PC-9 (cell line): ENCODE measurements at places on chromosomes 7 and 10. TPM values are rescaled to one million over a fixed set of nuclear protein-coding genes. Genes with fewer than 3 reads are reported as not detected.

DNA sequence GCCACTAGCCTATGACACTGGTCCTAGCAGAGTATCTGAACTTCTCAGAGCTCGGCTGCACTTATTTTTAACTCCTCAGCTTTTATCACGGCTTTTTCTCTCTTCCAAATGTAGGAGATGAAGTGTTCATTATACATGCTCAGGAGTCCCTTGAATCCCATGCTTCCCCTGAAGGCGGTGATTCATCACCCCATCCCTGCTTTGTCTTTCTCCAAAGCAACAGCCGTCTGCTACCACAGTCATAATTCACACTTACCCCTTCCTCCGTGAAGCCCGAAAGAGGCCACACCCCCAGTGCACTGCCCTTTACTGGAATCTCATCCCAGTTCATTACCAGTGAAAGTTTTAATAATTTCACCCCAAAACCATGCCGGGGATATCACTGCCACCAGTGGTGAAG lies 301.5 kb upstream of the SHH start:
- no peak overlapping the region for H3K4me3 ChIP-seq
- H3K27ac ChIP-seq, result no peak overlapping the region
- peaks cover 19% of the 10 kb centered on the region for H3K4me1 ChIP-seq

MUC12 gene
- total RNA-seq, result 1.4 and 3.8 TPM in 2 replicates

DNA sequence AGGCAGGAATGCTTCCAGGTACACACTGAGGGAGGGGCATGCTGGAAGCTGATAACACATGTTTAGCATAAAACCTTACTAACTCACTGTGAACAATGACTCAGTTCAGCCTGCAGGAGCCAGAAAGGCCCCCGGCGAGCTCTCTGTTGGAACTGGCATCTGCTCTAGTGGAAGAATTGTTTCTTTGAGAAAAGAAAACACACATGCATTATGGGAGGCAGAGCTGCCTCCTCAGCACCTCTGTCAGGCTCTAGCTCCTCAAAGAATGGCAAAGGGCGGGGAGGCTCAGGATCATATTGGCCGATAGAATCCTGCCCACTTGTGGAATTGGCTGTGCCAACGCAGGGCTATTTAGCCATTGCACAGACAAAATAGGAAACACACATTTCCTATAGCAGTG lies 338.3 kb downstream of the CXCL12 start:
- H3K27ac ChIP-seq, result no peak overlapping the region
- H3K4me3 ChIP-seq, result no peak overlapping the region
- DNase-seq, result no peak
- peaks cover 59% of the 10 kb centered on the region for H3K27me3 ChIP-seq
- no peaks in the 10 kb centered on the region for H3K36me3 ChIP-seq
- no peaks in the 10 kb centered on the region for H3K4me1 ChIP-seq

- H3K4me3 ChIP-seq, result no peak overlapping the region
- no peaks in the 10 kb centered on the region for H3K4me1 ChIP-seq
- no peak for DNase-seq
- no peaks in the 10 kb centered on the region for H3K27me3 ChIP-seq
Observed at GRCh38 chr7:105611856-105612775, 30.8 kb upstream of the EFCAB10 start.

GRCh38 chr7:150733482-150734095 lies 3.6 kb upstream of the GIMAP5 start:
- no peak overlapping the region for H3K27ac ChIP-seq
- no peaks in the 10 kb centered on the region for H3K4me1 ChIP-seq
- no peak overlapping the region for H3K4me3 ChIP-seq
- no peaks in the 10 kb centered on the region for H3K36me3 ChIP-seq

GRCh38 chr10:84456126-84456525 lies 127.7 kb downstream of the CCSER2 start:
- H3K36me3 ChIP-seq, result no peaks in the 10 kb centered on the region; the same call in 1 of the 2 replicates
- no peaks in the 10 kb centered on the region for H3K27me3 ChIP-seq
- no peak overlapping the region for H3K4me3 ChIP-seq
- peak; percentile 10 for DNase-seq
- peaks cover 7% of the 10 kb centered on the region for H3K4me1 ChIP-seq
- no peak overlapping the region for H3K27ac ChIP-seq

TMEM236 gene
- 0.20 and 0.24 TPM in 2 replicates for total RNA-seq

ADARB2 gene
- total RNA-seq, result not detected in 2 replicates

ANKRD61 gene
- 0.37 TPM in 1 of 2 replicates, not detected in the other for total RNA-seq

DBF4 gene
- 47.9 and 52.7 TPM in 2 replicates for total RNA-seq

DNA sequence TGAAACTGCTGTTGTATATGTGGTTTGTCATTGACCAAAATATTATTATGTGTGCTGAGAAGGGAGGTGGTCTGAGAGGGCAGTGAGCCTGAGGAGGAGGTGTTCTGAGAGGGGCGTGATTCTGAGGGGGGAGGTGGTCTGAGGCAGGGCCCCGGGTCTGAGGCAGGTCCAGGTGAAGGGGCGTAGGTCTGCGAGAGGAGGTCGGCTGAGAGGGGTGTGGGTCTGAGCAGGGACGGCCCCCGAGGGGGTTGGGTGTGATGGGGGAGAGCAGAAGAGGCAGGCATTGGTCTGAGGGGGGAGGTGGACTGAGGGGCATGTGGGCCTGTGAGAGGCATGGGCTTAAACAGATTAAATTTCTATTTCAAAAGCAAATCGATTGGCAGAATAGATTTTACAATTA lies 32.4 kb downstream of the AKR1C4 start:
- DNase-seq, result no peak
- no peaks in the 10 kb centered on the region for H3K36me3 ChIP-seq
- H3K4me1 ChIP-seq, result no peaks in the 10 kb centered on the region; the same call in 1 of the 2 replicates
- H3K27ac ChIP-seq, result no peak overlapping the region

NUB1 gene
- 63.8 and 80.6 TPM in 2 replicates for total RNA-seq

SLC29A4 gene
- 7.9 and 10.3 TPM in 2 replicates for total RNA-seq

GRCh38 chr7:15686295-15686956 lies at the start of gene MEOX2:
TSS of gene MEOX2 (minus strand) at chr7:15686683. CDS start at chr7:15686402, 281 bp downstream.
- H3K4me1 ChIP-seq, result no peaks in the 10 kb centered on the region
- H3K27ac ChIP-seq, result no peak within 1 kb of the TSS
- H3K36me3 ChIP-seq, result no peaks in the 10 kb centered on the region
- H3K27me3 ChIP-seq, result no peaks in the 10 kb centered on the region
- no peak within 1 kb of the TSS for H3K4me3 ChIP-seq

DNA sequence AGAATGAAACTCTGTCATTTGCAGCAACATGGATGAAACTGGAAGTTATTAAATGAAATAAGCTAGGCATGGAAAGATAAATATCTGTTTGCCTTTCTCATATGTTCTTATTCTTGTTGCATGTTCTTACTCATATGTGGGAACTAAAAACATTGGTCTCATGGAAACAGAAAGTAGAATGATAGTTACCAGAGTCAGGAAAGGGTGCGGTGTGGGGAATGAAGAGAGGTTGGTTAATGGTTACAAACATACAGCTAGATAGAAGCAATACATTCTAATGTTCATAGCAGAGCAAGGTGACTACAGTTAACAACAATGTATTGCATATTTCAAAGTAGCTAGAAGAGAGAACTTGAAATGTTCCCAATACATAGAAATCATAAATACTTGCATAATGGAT lies 105.1 kb downstream of the FAM107B start:
- H3K4me3 ChIP-seq, result no peak overlapping the region
- peaks cover 20% of the 10 kb centered on the region for H3K4me1 ChIP-seq
- no peaks in the 10 kb centered on the region; the same call in 1 of the 2 replicates for H3K36me3 ChIP-seq
- no peak for DNase-seq
- no peaks in the 10 kb centered on the region for H3K27me3 ChIP-seq
- H3K27ac ChIP-seq, result peak overlapping the region; percentile 27; the same call in 1 of the 2 replicates

DNA sequence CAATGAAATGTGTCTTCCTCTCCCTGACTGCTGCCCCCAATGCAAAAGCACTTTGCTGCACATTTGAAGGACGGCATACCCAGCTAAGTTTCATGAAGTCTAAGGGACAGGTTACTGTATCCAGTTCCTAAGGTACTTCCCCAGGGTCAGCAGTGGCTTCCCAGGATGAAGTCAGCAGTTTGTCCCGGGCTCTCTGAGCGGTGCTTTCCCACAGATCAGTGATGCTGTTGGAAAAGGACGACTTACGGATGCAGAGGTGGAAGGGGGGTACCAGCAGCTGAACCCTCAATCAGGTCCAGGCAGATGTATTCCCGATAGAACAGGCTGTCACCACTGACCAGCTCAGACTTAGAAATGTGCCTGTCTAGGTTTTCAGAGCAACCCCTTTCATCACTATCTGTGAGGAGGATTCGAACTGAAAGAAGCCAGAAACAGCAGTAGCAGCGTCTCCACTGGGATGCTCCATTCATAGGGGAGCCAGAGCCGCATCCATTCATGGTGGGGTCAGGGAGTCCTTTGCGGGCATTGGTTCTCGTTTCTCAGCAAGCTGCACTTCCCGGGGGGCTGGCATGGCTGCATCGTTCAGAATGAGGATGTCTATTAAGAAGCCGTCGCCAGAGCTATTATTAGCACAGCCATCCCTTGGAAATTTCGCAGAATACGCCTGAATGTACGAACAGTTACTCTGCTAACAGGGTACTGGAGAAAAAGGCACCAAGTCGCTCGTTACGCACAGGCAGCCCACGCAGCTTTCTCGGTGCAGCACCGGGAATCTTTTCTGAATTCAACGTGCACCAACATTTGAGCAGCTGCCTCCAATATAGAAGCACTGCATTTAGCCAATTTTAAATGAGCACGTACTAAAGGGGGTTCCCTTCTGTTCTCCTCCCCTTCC lies 303.7 kb downstream of the PRPF18 start:
- no peaks in the 10 kb centered on the region for H3K36me3 ChIP-seq
- no peaks in the 10 kb centered on the region for H3K27me3 ChIP-seq
- no peak for DNase-seq
- H3K4me3 ChIP-seq, result no peak overlapping the region
- peaks cover 44% of the 10 kb centered on the region for H3K4me1 ChIP-seq

DNA sequence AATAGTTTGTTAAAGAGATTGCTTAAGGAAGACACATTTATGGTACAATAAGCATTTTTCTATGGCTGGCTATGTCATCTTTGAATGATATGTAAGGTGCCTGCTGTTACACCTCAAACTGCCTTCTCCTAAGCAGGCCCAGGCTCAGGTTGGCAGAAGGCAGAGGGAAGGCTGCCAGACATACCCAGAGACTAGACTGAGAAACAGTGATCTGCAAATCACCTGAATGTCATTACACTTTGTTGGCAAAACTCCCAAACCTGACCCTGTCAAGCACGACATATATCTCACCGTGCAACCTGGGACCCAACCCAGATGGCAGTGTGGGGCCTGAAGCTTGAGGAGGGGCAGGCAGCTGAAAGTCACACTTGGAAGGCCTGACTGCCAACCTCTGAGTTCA lies 136.6 kb upstream of the TARP start:
- no peaks in the 10 kb centered on the region for H3K36me3 ChIP-seq
- H3K4me3 ChIP-seq, result no peak overlapping the region
- no peak overlapping the region for H3K27ac ChIP-seq
- no peaks in the 10 kb centered on the region for H3K4me1 ChIP-seq

HTR5A gene
- total RNA-seq, result not detected in 2 replicates

- H3K27ac ChIP-seq, result no peak overlapping the region
- H3K27me3 ChIP-seq, result no peaks in the 10 kb centered on the region
- no peak overlapping the region for H3K4me3 ChIP-seq
- H3K4me1 ChIP-seq, result no peaks in the 10 kb centered on the region
Observed at GRCh38 chr10:37478381-37478780, 353.0 kb downstream of the ANKRD30A start.

DNA sequence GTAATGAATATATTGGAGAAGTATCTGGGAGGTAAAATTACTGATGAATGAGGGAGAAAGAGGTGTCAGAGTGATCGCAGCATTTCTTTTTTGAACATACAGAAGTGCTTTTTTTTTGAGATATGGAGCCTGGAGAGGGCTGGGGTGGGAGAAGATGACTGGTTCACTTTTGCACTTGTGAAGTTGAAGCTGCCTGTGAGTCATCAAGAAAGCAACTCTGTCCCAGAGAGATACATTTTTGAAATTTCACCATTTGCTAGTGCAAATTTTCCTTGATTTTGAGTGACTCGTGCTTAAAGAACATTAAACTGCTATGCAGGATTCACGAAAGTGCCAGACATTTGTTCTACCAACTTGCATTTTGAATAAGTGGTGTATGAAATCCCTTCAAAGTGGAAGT lies 81.8 kb downstream of the ADRA2A start:
- no peaks in the 10 kb centered on the region for H3K36me3 ChIP-seq
- H3K4me1 ChIP-seq, result no peaks in the 10 kb centered on the region
- H3K4me3 ChIP-seq, result no peak overlapping the region
- H3K27ac ChIP-seq, result no peak overlapping the region

- no peaks in the 10 kb centered on the region for H3K36me3 ChIP-seq
- no peak for DNase-seq
- H3K27ac ChIP-seq, result peak overlapping the region; percentile 71
- H3K4me1 ChIP-seq, result peaks cover 25% of the 10 kb centered on the region
- no peaks in the 10 kb centered on the region for H3K27me3 ChIP-seq
Observed at GRCh38 chr7:98251231-98251600, 816 bp downstream of the TECPR1 start.

GFRA1 gene
- 0.05 and 0.11 TPM in 2 replicates for total RNA-seq

CLDN3 gene
- 31.3 and 45.2 TPM in 2 replicates for total RNA-seq

- H3K4me1 ChIP-seq, result peaks cover 44% of the 10 kb centered on the region
- H3K27me3 ChIP-seq, result no peaks in the 10 kb centered on the region
- H3K27ac ChIP-seq, result no peak overlapping the region
- H3K36me3 ChIP-seq, result no peaks in the 10 kb centered on the region
- DNase-seq, result no peak
Observed at GRCh38 chr7:77329466-77330168, 86.5 kb downstream of the GSAP start.

DNA sequence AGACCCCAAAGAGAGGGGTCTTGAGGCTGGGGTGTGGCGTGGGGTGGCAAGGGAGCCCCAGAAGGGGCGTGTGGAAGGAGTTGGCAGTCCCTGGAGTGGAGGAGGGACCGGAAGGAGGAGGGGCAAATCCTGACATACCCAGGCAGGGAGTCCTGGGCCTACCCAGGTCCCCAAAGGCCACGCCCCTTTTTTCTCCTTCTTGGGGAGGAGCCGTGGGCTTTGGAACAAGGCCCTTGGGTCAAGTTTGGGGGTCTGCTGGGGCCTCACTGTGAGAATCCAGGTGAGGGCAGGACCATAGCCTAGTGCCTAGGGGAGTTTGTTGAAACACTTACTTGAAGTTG lies 1.2 kb upstream of the SMARCD3 start:
- H3K27ac ChIP-seq, result no peak overlapping the region
- no peak for DNase-seq
- H3K4me3 ChIP-seq, result no peak overlapping the region
- no peaks in the 10 kb centered on the region for H3K36me3 ChIP-seq

- no peaks in the 10 kb centered on the region for H3K36me3 ChIP-seq
- DNase-seq, result no peak
- no peaks in the 10 kb centered on the region for H3K27me3 ChIP-seq
- H3K27ac ChIP-seq, result peak overlapping the region; percentile 91
- peak overlapping the region; percentile 81 for H3K4me3 ChIP-seq
Observed at GRCh38 chr10:86970982-86971231, 2.6 kb downstream of the ADIRF start.

HIF1AN gene
- 37.5 and 42.0 TPM in 2 replicates for total RNA-seq

DNA sequence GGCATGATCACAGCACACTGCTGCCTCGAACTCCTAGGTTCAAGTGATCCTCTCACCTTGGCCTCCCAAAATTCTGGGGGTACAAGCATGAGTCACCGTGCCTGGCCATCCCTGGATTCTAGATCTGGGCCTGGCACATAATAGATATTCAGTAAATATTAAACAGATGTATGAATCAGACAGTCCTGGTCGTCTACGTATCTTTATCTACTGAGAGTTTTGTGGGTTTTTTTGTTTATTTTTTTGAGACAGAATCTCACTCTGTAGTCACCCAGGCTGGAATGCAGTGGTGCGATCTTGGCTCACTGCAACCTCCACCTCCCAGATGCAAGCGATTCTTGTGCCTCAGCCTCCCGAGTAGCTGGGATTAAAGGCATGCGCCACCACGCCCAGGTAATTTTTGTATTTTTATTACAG lies 24.3 kb upstream of the ITGB1 start:
- DNase-seq, result peak; percentile 67
- H3K4me1 ChIP-seq, result peaks cover 69% of the 10 kb centered on the region
- peak overlapping the region; percentile 98 for H3K27ac ChIP-seq
- peak overlapping the region; percentile 60; the same call in 1 of the 2 replicates for H3K4me3 ChIP-seq
- H3K36me3 ChIP-seq, result no peaks in the 10 kb centered on the region

LRRC61 gene
- 34.8 and 42.3 TPM in 2 replicates for total RNA-seq
